ENCODE measurements at places on chromosomes 2 and 18.

GRCh38 chr2:18247282-18248110 lies 313.0 kb downstream of the RDH14 start:
- DNase-seq = no peak

- no peak for DNase-seq
These were observed 47.5 kb downstream of the ZFP36L2 start for GRCh38 chr2:43178602-43179542.

- no peak for DNase-seq
These were observed 246.0 kb upstream of the UBE2E3 start for GRCh38 chr2:180734382-180734781.

- no peak for DNase-seq
These were observed 80.8 kb upstream of the WIPF1 start for GRCh38 chr2:174678395-174678794.

GRCh38 chr2:70656421-70657010 lies 102.9 kb upstream of the TGFA start:
- DNase-seq = no peak

DNA sequence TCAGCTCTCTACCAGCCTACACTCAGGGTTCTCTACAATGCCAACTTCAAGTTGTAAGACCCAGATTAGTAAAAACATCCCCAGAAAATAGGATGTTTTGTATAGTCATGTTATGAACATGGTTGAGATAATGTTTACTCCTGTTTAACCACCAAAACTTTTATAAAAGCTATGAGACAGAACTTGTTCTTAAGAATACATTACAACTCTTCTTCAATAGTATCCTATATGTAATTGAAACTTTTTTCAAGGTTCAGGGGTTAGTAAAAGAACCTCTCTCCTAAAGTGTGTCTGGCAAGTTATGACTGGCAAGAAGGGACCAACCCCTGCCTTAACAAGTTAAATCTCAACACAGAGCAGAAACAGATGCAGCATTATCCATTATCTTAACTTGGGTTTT lies 118.8 kb upstream of the STK17B start:
- no peak for DNase-seq

GRCh38 chr2:43114210-43114609 lies 112.2 kb downstream of the ZFP36L2 start:
- DNase-seq = no peak

DNA sequence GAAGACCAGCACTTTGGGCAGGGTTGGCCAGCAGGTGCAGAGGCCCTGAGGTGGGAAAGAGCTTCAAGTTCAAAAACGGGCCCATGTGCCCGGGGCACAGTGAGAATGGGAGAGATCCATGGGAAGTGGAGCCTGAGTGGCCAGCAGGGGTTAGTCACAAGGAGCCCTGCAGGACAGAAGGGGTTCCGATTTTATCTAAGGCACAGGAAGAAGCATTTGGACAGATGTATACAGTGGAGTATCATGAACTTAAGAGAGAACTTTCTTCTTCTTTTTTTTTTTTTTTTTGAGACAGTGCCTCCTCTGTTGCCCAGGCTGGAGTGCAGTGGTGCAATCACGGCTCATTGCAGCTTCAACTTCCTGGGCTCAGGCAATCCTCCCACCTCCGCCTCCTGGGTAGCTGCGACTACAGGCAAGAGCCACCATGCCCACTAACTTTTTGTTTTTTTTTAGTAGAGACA lies 24.0 kb downstream of the WIPF1 start:
- DNase-seq = no peak

DNA sequence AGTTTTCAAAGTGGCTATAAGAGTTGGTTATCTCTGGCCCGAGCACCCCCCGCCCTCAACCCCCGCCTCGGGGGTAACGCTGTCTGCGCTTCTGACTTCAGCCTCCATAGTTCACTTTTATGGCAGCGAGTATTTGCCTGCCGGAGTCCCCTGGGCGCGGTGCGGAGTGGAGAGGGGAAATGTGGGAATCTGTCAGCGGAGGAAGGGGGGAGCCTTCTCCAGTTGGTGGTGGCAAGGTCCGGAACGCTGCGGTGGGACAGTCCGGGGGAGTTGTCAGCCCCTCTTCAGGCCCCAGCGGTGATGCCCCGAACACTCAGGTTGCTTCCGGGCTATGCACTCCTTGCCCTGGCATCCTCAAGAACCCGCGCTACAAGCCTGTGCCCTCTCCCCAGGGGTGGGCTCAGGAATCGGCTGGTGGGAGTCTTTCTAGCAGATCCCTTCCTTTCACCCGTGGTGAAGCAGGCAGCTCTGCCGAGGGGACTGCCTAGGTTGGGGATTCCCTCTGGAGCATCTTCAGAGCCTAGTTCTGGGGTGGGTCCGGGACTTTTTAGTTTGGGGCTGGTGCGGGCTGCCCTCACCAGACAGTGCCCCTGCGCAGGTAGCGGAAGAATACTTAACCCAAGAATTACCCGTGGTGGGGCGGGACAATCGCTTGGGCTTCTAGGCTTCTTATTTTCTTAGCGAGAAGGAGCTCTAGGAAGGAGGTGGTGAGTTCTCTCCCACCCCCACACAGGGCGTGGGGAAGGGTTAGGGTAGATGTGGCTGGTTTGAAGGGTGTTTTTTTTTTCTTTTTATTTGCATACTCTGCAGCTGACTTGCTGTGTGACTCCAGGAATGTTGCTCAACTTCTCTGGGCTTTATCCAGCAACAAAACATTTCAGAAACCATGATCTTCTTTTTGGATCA lies 1.6 kb downstream of the ATOH8 start:
- no peak for DNase-seq

GRCh38 chr2:239049421-239050251 lies 201.8 kb downstream of the TWIST2 start:
- DNase-seq = no peak

DNA sequence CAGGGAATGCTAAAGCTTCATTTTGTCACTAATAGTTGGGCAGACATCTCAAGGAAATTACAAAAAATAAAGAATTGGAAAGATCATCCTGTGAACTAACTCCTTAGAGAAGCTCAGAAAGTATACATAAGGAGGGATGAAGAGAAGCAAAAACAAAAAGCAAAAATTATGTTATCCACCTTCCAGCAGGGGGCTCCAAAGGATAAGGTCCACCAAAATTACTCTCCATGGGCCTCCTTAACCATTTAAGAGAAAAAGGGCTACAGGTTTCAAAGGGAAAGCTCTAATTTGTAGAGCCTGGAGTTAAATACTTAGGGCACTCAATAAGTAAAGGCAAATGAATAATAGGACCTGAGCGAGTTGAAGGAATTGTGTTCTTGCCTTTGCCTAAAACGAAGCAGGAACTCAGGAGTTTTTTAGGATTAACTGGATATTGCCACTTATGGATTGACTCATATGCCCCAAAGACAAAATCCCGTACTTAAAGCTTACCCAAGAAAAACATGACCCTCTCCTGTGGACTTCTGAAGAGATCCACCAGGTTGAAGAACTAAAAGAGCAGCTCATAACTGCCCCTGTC lies 1167.9 kb downstream of the DSC3 start:
- DNase-seq = no peak

DNA sequence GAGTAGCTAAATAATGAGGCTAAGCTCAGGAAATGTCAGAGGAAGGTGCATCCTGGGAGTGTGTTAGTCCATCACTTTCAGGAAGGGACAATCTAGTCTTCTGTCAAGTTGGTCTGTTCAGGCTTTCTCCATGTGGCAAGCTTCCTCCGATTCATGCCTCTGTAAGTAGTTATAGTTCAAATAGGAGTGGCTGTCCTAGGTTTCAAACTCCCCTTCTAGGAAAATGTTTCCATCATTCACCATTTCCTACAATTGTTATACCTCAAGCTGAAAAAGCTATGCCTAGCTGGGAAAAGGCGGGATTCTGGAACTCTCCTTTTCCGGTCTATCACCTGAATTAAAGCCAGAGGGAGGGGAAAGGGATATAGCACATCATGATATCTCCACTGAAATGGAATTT lies 287.7 kb upstream of the ZSWIM2 start:
- DNase-seq = no peak

- no peak for DNase-seq
These were observed 33.5 kb downstream of the LOXHD1 start for GRCh38 chr18:46623541-46623940.

GRCh38 chr2:203687165-203687564 lies 19.3 kb upstream of the CD28 start:
- DNase-seq = no peak

DNA sequence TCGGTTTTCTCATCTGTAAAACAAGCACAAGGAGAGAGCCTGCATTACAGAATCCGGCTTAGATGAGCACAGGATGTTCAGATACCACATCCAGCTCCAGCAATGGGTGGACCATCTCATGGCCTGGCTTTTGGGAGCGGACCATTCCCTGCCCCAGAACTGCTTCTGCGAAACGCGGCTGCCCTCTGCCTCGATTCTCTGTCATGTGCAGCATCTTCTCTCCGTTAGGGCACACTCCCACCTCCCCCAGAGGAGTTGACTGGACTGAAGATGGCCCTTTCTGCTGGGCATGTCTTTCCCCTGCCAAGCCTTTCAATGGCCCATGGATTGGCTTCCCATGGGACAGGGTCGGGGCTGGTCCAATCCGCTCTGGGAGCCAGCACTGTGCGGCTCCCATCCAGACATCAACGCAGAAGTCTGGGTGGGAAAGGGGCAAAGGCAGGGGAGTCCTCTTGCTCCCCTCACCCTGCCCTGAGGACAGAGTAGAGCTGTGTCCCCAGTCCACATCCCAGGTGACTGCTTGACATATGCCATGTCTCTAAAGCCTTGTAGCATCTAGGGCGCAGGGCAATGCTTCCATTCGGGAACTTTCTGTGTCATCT lies 14.3 kb upstream of the FAHD2A start:
- no peak for DNase-seq

- no peak for DNase-seq
These were observed 144.3 kb upstream of the SERTAD2 start for GRCh38 chr2:64797881-64798575.

All from effector CD4-positive, alpha-beta T cell (primary cell).